RCC 7860 (cell line): ENCODE measurements at places on chromosomes 2 and 18.
A peak's percentile ranks its signal among the peaks of the same experiment; 100 is the strongest.

DNA sequence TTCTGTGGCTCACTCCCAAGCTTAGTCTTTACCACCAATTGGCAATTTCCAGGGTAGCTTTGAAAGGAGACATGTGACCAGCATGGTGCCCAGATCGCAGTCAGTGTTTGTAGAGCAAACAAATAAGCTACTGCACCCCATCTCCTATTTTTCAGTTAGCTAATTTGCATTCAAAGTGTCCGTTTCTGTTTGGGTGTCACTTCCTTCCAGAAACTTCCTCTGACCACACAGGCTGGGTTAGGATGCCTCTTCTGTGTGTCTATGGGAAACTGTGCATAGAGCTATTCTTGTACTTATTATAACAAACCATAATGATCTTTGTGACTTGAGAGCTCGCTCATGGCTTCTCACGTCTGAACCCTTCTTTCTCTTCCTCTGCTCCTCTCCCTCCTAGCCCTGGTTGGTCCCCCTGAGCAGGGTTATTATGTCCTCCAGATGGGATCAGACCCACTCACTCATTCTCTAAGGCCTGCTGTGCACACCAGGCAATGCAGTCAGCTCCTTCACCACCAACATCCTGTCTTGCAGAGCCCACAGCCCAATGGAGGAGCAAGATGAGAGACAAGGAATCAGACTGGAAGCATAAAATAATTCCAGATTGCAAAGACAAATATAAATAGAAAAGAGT lies 101.2 kb upstream of the ALK start:
- DNase-seq: no peak

DNA sequence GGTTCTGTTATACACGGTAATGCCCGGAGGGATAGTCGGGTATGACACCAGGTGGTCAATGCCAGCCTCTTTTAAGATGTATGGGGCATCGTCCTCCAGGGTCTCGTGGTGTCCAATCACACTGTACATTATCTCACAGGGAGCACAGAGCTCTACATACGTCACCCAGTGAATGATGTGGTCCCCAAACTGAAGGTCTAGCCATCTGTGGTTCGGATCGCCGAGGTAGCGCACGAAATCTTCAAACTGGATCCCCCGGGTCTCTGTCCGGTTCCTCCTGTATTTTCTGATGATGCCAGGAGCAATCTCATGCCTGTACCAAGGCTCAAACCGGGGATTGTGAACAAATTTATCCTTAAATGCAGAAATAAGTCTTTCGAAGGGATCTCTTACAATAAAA lies 24.1 kb downstream of the CHST10 start:
- DNase-seq: no peak

GRCh38 chr2:153134725-153135124 lies 343.8 kb downstream of the RPRM start:
- no peak for DNase-seq

- DNase-seq: no peak
Observed at GRCh38 chr2:160859096-160859495, 301.1 kb upstream of the TANK start.

DNA sequence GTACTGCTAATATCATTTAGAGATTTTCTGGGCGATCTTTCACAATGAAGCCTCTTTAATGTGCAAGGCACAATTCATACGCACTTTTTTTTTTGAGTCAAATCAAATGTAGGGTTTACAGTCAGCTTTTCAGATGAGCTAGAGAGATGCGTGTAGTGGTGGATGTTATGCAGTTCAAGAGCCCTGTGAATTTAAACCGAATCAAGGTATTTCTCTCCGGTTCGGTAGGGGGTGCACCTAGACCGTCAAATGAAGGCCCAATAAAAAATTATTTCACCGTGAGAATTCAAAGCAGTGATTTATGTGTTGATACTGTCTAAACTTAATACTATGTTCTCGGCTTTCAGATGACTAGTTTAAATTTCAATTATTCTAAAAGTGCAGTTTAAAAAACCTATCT lies 1.1 kb downstream of the PTH2R start:
- no peak for DNase-seq

DNA sequence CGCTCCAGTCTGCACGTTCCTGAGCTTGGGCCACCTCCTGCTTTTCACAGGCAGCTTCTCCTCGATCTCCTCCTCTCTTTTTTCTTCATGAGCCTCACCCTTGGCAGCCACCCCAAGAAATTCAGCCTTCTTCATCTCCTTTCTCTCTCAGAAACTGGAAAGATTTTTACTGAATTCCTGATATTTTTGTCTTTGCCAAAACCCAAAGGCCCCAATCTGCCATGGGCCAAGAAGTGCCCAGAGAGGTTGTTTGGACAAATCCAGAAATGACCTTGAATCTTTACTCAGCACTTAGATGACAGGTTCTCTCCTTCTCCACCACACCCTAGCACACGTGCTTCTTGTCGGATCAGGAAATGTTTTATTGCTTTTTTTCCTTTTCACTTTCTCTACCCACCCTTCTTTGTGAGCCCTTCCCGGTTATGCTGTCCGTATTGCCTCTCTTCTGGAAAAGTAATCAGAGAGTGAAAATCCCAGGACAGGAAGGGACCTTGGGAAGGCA lies 134.5 kb upstream of the TNP1 start:
- DNase-seq: no peak

GRCh38 chr2:20225294-20226151 lies 593 bp upstream of the SDC1 start:
- peak; percentile 35 for DNase-seq

- DNase-seq: no peak
Observed at GRCh38 chr18:33960417-33960816, 264.3 kb downstream of the NOL4 start.

DNA sequence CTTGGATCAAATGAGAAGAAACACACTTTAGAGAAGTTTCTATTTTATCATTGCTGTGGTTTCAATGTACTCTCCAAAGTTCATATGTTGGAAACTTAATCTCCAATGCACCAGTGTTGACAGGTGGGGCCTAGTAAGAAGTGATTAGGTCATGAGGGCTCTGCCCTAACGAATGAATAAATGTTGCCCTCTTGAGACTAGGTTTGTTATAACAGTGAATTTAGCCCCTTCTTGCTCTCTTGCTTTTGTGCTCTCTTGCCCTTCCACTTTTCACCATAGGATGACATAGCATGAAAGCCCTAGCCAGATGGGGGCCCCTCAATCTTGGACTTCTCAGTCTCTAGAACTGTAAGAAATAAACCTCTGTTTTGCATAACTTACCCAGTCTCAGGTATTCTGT lies 664.8 kb downstream of the DCC start:
- DNase-seq: no peak

GRCh38 chr2:157355618-157356017 lies 30.0 kb upstream of the ERMN start:
- DNase-seq: no peak

- DNase-seq: no peak
Observed at GRCh38 chr2:224887141-224887540, 155.1 kb downstream of the DOCK10 start.

DNA sequence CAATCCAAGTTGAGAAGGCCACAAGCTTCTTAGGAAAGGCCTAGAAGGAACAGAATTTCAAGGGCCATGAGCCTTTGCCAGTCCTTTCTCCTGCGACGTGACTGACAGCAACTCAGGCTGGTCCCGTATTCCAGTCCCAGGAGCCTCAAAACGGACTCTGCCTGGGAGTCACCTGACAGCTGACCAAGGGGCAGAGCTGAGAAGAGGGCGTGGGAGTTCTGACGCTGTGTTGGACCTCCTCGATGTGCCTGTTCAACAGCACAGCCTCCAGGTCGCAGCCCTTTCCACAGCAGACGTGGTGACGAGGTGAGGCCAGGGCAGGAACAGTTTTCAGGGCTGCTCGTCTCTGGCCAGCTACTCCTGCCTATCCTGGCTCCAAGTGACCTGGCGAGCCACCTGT lies 37.6 kb downstream of the CENPO start:
- no peak for DNase-seq

DNA sequence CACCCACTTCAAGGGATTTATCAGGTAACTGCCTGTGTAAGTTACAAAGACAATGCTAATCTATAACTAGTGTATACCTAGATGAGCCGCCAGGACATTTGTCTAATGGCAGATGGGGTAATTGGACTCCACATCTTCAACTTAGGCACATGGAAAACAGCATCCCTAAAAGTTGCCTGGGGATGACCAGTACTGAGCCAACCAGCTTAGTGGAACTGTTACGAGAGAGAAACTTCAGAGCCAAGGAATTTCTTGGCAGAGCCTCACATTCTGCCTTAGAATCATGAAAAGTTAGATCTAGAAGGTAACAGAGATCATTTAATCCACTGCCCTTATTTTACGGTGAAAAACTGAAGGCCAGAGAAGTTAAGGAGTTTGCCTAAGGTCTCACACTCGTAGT lies 15.5 kb upstream of the CLASP1 start:
- no peak for DNase-seq

DNA sequence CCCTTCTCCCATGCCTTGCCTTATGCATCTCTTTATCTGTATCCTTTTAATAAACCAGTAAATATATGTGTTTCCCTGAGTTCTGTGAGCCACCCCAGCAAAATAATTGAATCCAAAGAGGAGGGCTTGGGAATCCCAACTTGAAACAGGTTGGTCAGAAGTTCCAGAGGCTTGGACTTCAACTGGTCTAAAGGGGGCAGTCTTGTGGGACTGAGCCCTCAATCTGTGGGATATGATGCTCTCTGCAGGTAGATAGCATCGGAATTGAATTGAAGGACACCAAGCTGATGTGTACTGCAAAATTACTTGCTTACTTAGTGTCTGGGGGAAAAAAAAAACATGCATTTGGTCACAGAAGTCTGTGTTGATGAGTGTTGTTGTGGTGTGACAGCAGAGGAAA lies 1033.5 kb upstream of the TMEFF2 start:
- no peak for DNase-seq

- DNase-seq: no peak
Observed at GRCh38 chr2:172228177-172228808, 125.6 kb upstream of the DLX2 start.

DNA sequence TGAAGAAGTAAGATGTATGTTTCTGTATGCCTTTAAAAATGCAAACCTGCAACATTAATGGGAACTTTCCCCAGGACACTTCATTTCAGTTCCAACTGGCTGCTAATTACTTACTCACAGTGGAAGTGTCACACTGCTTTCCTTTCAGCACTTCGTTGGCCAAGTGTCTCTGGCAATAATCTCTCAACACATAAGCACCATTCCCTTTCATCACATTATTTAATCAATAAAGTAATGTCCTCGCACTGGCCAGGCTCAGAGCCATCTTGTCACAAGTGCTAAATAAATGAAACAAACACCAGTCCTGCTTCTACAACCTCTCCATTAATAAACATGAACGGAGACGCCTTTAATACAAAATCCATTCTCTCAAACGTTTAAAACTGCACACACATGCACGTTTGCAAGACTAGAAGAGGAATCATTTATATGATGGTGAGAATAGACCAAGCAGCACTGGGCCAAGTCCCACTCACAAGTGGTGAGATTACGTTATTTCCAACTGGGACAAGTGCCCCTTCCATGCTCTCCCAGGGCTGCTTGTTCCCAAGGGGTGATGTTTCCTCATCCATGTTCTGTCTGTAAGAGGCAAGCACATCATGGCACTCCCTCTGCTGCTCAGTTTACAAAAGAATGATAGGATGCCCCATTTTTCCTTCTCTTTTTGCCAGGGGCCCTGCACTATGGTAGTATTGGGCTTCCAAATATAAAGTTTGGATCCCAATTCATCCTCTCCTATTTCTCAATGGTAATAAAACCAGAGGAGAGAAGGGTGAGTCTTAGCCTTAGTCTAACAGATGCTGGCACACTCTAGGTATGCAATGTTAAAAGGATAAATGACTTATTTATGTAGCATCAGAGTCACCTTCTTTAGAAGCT lies 56.8 kb upstream of the ETAA1 start:
- no peak for DNase-seq

GRCh38 chr2:7094231-7094741 lies 177.1 kb downstream of the RNF144A start:
- DNase-seq: no peak

DNA sequence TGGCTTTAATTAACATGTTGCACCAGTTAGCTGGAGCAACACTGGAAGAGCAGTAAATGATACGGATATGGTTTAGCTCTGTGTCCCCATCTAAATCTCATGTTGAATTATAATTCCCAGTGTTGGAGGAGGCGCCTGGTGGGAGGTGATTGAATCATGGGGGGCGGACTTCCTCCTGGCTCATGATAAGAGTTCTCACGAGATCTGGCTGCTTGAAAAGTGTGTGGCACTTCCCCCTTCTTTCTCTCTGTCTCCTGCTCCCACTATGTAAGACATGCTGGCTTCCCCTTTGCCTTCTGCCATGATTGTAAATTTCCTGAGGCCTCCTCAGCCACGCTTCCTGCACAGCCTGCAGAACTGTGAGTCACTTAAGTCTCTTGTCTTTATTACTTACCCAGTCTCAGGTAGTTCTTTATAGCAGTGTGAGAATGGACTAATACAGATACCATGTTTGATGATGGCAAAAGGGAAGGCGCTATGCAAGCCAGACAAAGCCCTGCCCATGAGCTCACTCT lies 963.6 kb downstream of the SOCS6 start:
- no peak for DNase-seq

GRCh38 chr2:66832646-66833435 lies 397.9 kb downstream of the MEIS1 start:
- DNase-seq: no peak

GRCh38 chr18:12015416-12016062 lies 34.2 kb downstream of the IMPA2 start:
- peak; percentile 29 for DNase-seq

GRCh38 chr2:28695245-28695647 lies 56.4 kb upstream of the PPP1CB start:
- DNase-seq: no peak

DNA sequence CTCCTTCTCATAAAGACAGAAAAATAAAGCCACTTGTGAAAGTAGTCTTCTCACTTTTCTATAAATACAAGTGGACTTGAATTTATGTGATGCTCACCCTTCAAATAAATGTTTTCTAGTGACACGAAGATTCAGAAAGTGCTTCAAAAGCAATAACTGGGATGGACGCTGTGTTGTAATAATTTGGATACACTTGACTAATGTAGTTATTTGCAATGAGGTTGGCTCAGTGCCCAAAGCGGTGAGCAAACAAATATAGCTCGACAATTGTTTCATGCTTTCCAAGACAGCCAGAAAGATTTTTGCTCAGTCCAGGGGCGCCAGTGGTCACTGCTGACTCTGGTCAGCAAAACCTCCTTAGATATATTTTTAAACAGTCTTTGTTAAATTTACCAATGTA lies 278.6 kb upstream of the KLHL14 start:
- no peak for DNase-seq

DNA sequence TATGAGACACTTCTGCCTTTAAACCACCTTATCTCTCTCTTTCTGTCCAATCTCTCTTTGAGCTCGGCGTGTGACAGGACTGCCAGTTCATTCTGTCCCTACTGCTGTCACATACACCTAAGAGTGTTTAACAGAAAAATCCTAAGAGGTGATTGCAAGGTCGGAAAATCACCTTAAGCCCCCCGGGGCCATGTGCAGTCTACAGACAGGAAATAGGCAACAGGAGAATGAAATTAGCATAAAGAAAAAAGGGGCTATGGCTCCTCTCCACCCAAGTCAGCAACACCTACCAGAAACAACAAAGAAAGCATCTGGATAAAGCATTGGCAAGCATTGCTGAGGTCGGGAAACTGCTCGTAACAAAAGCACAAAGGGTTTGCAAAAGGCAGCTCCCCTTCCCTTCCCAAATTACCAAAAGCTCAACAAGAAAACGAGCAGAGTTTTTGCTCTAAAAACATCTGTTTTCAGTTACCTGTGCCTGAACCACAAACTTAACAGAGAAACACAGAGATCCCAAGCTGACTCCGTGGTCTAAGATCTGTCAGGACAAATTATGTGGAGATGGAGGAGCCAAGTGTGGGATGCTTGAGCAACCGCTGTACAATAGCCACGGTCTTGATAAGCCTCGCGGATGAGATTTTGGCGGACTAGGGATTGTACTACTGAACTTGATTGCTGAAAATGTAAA lies 30.4 kb downstream of the ANKRD44 start:
- DNase-seq: no peak

GRCh38 chr18:45254709-45255082 lies 360.6 kb upstream of the SLC14A2 start:
- no peak for DNase-seq
